ENCODE measurements at places on chromosomes 5 and 9.

DNA sequence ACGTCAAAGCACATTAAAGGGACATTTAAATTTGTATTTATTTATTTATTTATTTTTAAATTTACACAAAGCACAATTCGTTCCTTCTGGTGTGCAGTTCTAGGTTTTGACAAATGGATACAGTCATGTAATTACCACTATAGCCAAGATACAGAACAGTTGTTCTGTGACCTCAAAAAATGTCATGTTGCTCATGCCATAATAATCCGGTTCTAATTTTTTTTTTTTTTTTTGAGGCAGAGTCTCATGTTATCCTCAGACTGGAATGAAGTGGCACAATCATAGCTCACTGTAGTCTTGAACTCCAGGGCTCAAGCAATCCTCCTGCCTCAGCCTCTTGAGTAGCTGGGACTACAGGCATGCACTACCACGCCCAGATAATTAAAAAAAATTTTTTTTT, 7.8 kb downstream of the IGFBPL1 start:
- no peak for DNase-seq

DNA sequence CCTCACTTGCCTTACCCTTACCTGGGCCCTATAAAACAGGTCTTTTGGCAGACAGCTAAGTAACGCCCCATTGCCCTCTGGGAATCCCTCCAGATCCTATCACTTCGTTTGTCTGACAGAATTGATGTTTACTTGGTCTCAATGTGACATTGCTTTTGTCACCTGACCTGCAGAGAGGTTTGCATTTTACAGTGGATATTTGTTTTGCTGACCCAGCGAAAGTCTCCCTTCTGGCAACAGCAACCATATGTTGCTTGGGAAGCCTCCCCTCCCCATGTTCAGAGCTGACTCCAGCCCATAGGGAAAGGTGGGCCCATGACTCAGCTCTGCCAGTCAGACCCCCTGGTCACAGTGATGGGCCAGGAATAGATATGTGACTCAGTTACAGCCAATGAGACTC, 54.0 kb upstream of the LARP1 start:
- no peak for DNase-seq

- DNase-seq: no peak
Observed at GRCh38 chr9:94176608-94177007, 82.5 kb upstream of the ZNF169 start.

DNA sequence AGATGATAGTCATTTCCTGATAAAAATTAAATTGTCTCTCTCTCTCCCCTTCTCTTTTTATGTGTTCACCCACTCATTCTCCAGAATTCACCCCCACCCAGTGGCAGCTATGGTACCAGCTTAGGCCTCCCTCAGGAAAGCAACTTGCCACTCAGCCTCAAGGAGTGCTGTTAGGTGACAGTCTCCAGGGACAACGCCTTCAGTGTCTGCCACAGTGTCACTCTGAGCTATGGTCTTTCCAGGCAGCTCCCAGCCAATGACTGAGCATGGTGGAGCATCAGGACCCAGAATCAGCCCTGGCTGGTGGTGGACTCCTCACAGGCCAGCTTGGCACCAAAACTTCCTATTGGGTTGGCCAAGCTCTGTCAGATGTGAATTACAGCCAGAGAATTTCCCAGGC, 140.9 kb upstream of the PIK3R1 start:
- no peak for DNase-seq

DNA sequence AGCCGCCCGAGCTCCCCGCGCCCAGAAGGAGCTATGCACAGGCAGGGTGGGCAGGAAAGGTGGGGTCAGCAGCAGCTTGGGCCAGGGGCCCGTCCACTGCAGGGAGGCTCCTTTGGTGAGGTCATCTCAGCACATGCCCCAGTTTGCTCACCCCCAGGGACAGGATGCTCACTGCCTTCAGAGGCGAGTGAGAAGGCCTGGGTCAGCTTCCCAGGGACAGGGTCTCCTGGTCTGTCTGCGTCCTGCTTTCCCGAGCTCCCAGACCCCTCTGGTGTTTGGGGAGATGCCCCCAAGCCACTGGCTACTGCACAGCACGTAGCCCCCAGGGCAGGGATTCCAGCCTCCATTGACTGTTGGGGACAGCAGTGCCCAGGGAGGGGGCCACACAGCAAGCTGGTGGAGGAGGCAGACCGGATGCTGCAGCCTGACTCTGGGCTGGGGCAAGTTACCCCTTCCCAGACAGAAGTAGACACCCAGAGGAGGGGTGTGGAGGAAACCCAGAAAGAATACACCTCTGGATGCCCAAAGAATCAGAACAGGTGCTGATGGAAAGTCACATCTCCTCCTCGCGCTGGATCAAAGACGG, 581 bp upstream of the SARDH start:
- DNase-seq: no peak

GRCh38 chr9:34546102-34546833, 23.5 kb upstream of the ENHO start:
- no peak for DNase-seq

- no peak for DNase-seq
Observed at GRCh38 chr9:94948567-94949235, 222.2 kb downstream of the AOPEP start.

- DNase-seq: no peak
Observed at GRCh38 chr9:99513441-99514112, 291.5 kb downstream of the SEC61B start.

DNA sequence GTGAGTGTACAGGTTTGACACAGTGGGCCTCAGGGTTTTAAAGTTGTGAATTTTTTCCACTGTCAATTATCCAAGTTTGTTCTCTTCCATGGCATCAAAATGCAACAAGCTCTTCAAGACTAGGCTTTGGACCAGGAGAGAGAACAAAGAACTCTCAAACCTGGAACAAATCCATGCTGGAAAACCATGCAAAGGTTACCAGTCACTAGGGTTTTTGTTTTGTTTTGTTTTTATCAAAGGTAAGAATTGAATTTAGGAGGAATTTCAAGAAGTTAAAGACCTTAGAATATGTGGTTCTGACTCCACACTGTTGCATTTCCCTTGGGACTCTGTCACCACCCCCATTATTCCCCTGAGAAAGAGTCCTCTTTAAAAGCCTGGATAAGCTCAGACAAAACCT, 191.1 kb upstream of the PIK3R1 start:
- no peak for DNase-seq

GRCh38 chr9:77879437-77879943, 152.1 kb downstream of the GNAQ start:
- DNase-seq: no peak

GRCh38 chr9:71819115-71819739, 50.9 kb upstream of the CEMIP2 start:
- DNase-seq: peak; percentile 62

- no peak for DNase-seq
Observed at GRCh38 chr5:180645274-180646204, 3.9 kb downstream of the FLT4 start.

- DNase-seq: no peak
Observed at GRCh38 chr5:160837211-160837610, 14.8 kb downstream of the ATP10B start.

DNA sequence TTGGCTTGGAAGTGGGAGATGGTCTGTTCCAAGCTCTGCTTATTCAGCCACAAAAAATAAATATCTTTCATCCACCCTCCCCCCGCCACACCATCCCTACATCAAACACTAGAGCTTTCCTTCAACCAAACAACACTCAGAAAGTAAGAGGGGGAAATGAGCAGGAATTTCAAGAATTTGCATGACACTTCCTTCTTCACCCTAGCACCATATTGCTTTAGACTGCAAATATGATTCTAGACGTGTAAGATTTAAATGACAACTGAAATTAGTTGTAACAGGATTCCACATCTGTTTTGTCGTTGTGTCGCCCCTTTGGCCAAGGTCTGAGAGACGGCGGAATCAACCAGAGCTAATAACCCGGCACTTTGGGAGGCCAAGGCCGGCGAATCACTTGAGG, 88.5 kb downstream of the NDFIP1 start:
- DNase-seq: no peak

- DNase-seq: no peak
Observed at GRCh38 chr9:87653941-87654340, 72.0 kb upstream of the CTSL start.

GRCh38 chr5:66450988-66451387, 145.2 kb upstream of the MAST4 start:
- DNase-seq: no peak

- DNase-seq: no peak
Observed at GRCh38 chr5:919356-920000, 26.8 kb downstream of the TRIP13 start.

GRCh38 chr5:170137694-170138214, 32.1 kb downstream of the FOXI1 start:
- DNase-seq: no peak

GRCh38 chr9:76876098-76876497, 29.8 kb downstream of the PRUNE2 start:
- DNase-seq: no peak

DNA sequence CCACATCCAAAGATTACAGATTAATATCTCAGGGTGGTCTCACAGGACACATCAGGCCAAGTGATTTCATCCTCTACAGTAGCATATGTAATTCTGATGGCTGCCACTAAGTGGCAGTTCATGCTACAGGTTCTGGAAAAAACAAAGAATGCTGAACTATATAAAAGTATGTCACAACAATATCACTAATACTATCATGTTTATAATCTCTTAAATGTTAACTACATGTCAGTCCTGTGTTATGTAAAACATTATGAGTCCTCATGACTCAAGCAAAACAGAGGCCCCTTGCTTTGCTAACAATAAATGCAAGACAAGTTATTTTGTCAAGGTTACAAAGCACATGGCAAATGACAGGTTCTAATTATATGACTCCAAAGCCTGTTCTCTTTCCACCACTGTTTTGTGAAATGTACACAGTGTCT, 233.2 kb downstream of the FBXL17 start:
- DNase-seq: no peak

- no peak for DNase-seq
Observed at GRCh38 chr9:102038006-102038405, 299.6 kb upstream of the GRIN3A start.

DNA sequence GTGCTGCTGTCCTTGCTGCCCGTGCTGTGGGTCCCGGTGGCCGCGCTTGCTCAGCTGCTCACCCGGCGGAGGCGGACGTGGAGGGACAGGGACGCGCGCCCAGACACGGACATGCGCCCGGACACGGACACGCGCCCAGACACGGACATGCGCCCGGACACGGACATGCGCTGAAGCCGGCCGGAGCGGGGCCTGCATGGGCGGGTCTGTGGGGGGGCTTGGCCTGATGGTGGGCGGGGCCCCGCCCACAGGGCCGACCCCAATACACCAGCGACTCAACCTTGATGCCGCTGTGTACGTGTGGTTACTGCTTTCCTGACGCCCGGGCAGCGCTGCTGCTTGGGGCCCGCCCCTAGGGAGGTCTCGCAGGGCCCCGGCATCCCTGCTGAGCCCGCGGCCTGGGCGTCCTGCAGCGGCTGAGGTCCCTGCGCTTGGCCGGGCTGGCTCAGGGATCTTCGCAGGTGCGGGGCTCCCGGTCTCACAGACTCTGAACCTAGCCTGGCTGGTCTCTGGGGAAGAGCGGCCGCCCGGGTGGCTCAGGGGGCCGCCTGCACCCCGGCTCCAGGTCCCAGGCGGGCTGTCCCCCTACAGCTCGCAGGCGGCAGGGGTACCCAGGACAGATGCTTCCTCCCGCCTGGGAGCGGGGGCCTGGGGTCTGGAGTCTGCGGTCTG, 20.9 kb downstream of the SLC6A18 start:
- no peak for DNase-seq

DNA sequence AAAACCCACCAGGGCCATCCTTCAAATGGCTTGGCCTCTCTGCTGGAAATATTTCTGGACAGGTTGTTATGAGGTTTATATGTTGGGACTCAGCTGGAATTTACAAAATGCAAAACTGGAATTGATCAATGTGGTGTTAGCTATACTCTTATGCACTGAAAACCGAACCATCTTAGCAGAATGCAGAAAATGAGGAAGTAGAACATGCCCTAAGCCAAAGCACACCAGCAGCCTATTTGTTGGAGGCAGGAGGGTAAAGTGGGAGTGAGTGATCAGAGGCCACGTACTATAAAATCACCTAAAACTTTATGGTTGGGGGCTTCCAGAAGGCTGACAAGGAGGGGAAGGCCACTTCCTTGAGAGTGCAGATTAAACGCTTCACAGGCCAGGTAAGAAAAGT, 63.6 kb upstream of the C5orf63 start:
- DNase-seq: no peak

GRCh38 chr5:71830681-71831539, 111.8 kb downstream of the CARTPT start:
- no peak for DNase-seq

DNA sequence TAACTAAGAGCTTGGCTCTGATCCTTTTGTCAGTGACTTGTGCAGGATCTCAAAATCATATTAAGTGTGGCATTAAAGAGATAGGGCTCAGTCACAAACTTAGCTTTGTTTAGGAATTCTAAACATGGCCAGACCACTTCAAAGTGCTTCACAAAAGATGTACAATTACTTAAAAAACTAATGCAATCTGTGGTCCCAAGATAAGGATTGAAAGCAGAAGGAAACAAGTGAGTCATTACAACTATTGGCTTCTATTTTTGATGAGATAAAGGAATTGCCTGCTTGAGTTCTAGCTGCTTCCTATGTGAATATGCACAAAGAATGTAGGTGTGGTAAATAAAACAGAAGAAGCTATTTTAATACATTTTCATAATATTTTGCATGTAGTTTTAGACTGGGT, 44.9 kb upstream of the SLC12A2 start:
- no peak for DNase-seq

- peak; percentile 73 for DNase-seq
Observed at GRCh38 chr5:42951293-42951840, 88.8 kb downstream of the ANXA2R start.

- no peak for DNase-seq
Observed at GRCh38 chr5:34563931-34564709, 92.0 kb upstream of the RAI14 start.

DNA sequence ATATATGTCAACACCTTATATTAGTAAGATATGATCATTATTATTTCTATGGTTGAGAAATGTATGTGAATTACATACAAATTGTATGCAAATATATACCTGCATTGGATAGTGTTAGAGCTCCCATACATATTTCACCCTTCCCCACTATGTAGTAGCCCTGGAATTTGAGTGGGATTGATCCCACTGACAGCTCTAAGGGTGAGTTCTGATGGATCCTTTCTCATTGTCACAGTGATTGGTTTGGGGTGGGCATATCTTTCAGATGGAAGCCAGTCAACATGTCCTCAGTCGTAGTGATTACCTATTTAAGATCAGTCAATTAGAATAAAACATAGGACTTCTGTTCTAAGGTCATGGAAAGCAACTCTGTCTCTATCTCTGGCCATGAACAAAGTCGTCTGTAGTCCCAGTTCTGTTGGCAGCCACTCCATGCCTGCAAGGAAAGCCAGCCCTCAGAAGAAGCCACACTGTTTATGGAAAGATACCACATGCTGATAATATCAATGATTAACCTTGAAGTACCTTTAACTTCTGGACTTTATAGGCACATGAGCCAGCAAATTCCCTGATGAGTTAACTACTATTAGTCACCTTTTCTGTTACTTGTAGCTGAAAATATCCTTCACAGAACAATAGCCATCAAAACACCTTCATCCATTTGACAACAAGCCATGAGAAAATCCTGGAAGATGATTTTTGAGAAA, 5.1 kb upstream of the CCDC192 start:
- DNase-seq: no peak

- no peak for DNase-seq
Observed at GRCh38 chr5:137754961-137755762, 999 bp upstream of the HNRNPA0 start.
